ENCODE measurements at places on chromosomes 3 and 15.

DNA sequence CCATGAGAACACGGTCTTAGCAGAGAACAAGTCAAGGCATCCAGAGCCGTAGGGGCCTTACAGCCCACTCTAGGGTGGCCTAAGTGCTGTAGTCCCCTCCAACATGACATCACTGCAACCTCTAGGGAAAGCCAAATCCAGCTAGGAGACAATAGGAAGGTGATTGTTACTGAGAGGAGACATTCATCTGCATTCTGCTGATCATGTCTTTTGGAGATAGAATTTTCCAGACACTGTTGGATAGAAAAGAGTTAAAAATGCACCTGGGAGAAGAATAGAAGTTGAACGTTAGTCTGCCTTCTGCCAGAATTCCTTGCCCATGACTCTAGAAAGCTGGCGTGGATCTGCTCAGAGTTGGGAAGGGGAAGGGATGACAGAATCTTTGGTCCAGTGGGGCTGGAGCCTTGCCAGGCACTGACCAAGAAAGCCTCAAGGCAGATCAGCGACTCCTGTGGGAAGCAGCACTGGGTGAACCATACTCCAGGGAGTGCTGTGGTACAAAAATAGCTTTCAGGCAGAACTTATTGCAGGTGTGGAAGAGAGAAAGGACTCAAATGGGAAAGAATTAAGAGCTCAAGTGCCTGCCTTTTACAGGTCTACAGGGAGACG is 44.8 kb upstream of the RAF1 start:
- peak; percentile 28 for DNase-seq

- DNase-seq: no peak
These were observed 23.6 kb upstream of the ETV5 start for GRCh38 chr3:186132487-186132886.

DNA sequence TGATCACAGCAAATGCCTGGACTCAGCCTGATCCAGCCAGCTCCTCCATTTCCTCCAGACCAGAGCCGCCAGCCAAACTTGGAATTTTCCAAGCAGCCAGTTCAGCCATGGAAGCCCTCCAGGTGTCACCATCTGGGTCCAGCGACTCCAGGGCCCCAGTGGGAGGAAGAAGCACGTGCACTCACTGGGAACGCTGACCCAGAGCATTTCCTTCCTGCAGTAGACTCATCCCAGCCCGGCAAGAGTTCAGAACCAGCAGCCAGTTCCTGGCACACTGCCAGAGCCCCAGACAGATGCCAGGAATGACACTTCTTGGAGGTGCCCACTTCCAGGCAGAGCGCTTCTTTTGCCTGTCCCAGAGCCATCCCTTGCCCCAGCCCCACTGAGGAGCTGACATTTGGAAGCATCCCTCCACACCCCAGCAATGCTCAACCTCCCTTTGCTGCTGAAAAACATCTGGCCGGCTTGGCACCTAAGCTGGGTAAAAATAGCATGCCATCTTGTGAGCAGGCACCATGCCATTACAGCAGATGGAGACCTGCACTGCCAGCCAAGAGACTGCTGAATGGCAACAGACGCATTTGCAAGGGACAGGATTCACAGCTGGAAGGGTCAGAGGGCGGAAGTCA is 460.3 kb upstream of the PROK2 start:
- peak; percentile 93 for DNase-seq

- no peak for DNase-seq
These were observed 26.7 kb upstream of the JMJD7 start for GRCh38 chr15:41801185-41801584.

DNA sequence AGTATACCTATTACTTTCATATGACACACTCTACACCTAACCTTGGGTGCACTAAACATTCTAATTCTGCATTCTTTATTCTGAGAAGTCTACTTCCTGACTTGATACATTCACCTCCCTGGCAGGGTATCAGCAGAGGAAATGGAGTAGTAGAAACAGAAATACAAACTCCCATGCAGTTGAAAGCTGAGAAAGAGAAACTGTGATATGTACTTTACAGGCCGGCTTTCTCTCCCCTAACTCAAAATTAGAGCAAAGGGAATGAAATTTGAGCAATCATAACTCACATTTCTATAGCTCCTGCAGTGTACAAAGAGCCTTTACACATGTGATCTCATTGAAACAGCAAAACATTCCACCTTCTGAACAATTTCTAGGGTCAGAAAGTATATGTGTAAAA is 135.5 kb upstream of the COL8A1 start:
- DNase-seq: no peak

DNA sequence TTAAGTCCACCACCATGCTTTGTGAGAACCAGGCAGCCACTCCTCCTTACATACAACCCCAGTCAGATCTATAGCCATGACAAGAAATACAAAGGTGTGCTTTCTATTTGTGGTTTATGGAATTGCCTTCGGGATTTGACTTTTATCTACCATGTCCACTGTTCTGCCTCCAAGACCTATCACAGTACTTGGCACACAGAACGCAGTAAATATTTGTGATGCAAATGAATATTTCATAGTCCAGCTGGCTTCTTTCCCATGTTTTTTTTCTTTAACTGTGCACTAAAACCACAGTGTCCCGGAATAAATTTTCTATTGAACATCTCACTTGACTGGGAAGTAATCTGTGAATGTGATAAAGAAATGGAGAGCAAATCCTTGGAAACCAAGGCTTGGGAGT is 314.7 kb downstream of the RORA start:
- DNase-seq: no peak

- DNase-seq: no peak
These were observed 84.8 kb upstream of the POMGNT2 start for GRCh38 chr3:43190670-43191069.

DNA sequence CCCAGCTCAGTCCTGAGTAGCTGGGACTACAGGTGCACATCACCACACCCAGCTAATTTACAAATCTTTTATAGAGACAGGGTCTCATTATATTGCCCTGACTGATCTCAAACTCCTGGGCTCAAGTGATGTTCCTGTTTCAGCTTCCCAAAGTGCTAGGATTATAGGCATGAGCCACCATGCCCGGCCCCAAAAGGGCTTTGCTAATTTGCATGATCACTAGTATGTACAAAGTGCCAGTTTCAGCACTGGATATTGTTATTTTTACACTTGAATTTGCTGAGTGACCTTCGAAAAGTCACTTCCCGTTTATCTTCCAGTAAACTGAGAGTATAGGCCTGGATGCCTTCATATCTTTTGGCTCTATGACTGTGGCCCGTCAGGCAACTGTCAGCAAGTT is 12.2 kb downstream of the CLN6 start:
- DNase-seq: no peak

DNA sequence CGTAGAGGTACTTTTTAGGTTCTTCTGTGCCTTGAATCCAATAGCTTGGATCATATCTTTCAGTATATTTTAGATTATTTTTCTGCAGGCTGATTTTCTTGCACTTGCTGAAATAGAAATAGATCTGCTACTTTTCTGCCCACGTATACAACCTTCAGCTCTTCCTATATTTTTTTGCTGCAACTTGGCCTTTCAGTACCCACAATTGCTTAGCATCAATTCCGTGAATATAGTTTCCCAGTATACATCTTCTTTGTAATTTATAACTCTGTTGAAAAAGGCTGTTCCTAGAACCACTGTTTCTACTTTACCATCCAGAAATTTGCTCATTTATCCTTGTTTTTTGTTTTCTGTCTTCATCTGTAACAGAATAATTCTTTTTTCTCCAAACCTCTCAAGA is 36.2 kb downstream of the GTF2E1 start:
- no peak for DNase-seq

DNA sequence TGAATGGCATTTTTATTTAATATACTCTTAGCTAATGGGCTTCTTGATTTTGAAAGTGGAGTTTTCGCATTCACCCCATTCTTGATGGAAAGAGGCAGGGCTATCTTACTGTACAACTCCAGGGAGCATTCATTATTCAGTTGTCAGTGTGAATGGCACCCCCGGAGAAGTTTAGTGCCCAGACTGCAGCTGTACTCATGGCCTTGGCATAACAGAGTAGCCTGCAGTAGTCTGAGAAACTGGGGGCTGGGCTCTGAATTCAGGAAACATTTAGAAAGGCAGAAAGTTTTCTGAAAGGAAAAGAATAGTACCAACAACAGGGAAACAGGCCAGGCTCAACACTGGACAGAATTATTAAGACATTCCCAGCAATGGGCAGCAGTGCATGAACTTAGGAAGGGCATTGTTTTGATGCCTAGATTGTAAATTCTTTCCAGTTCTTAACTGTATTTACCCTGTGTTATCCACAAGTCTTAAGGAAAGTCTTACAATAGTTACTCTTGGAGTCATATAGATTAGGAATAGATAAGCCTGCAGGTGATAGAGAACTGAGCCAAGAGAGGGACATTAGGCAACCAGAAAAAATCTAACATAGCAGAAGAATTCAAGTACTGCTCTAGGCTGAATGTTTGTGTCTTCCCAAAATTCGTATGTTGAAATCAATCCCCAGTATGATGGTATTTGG is 44.4 kb downstream of the TIPARP start:
- no peak for DNase-seq

DNA sequence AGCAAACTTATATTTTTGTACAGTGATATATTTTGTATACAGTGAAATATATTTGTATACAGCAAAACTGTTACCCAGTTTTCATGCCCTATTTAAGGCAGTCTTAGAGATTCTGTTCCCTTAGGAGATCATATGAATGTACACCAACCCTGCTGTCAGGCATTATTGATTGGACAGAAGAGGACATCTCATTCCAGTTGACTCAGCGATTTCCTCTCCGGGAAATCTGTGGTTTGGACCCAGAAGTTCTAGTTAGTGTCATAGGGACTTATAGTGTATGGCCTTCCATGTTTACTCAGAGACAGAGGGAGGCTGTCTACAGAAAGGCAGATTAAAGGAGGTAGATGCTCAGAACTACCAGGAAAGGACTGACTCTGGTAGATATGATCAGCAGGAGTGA is 318.8 kb upstream of the KCNMB2 start:
- no peak for DNase-seq

GRCh38 chr3:6644070-6644929 is 216.6 kb upstream of the GRM7 start:
- DNase-seq: no peak

DNA sequence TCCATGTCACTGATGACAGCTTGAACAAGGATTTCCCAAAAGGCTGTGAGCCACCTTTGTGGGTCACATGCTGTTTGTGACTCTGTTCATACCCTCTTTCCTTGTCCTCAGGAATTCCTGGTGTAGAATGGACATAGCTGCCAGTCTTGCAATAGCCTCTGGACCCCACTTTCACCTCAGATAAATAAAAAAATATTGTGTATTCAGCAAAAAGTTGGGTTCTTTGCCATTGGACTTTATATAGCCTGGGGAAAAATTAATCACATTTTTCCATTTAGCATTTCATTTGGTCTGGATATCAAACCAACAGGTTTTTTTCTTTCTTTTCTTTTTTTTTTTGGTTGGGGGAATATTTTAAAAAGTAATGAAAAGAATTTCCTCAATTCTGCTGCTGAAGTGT is 144.8 kb downstream of the PDCD6IP start:
- DNase-seq: no peak

DNA sequence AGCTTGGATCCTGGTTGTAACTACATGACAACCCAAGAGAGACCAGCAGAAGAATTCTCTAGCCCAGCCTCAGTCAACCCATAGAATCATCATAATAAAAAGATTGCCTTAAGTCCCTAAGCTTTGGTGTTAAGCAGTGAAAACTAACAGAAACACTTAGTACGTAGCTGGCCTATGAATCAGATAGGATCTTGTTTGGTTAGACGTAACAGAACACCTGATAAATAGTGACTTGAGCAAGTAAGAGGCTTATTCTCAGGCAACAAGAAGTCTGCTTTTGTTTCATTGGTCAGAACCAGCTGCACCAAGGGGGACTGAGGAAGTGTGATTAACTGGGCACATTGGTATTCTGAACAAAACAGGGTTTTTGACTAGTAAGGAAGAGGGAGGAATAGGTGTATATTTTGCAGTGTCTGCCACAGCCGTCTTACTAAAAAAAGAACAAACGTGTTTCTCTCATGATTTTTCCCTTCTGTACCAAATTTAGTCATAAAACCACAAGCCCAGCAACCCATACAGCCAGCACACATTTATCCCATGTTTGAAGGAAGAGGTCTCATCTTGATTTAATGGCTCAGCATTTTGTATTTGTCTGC is 53.3 kb upstream of the GLCE start:
- no peak for DNase-seq

GRCh38 chr15:31300208-31300661 is 26.4 kb upstream of the KLF13 start:
- no peak for DNase-seq

- no peak for DNase-seq
These were observed 114.5 kb downstream of the CD47 start for GRCh38 chr3:107976202-107976800.

- no peak for DNase-seq
These were observed 13.3 kb downstream of the SEMA3F start for GRCh38 chr3:50168388-50168787.

- no peak for DNase-seq
These were observed 195.5 kb downstream of the SSR3 start for GRCh38 chr3:156359368-156359767.

- DNase-seq: peak; percentile 85
These were observed 51.2 kb upstream of the ULK4 start for GRCh38 chr3:42012935-42013690.

DNA sequence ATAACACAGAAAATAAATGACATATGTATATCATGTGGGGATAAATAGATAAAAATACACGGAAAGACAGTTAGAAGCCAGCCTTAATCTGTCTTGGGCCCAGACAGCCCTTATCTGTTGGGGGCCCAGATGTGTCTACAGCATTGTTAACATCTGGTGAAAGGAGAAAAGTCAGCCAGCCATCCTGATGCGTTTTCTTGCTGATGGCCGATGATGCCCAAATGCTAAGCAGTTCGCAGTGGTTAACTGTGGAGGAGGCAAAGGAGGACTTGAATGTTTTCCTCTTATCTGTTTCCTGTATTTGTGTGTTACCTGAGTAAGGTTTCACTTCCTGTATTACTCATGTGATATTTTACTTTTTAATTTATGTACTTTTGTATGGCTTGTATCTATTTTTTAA is 46.2 kb downstream of the NOX5 start:
- no peak for DNase-seq

DNA sequence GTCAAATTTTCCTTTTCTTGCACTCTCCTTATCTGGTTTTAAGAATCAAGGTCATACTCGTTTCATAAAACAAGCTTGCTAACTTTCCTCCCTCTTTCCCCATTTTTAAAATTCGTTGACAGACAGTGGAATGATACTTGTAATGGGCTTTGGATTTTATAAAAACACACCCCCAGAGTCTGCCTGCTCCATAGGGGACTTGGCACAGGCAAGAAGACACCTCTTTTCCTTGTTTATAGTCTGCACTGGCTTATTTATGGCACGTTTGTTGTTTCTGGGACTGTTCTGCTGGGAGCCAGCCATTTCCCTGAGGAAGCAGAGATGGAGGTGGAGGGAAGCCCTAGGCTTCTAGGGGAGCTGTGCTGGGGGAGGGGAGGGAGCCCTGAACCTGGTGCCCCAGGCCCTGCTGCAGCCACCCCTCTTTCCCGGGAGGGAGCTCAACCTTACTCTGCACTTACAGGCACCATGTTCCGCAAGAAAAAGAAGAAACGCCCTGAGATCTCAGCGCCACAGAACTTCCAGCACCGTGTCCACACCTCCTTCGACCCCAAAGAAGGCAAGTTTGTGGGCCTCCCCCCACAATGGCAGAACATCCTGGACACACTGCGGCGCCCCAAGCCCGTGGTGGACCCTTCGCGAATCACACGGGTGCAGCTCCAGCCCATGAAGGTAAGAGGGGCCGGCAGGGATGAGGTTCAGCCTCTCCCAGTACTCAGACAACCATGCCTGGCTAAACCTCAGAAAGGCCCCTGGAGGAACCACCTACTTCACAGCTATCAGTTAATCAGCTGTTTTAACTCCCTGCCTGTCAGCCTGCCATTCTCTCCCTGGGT is 18.3 kb downstream of the ANKRD63 start:
- peak; percentile 13 for DNase-seq
